Activated effector memory CD4-positive, alpha-beta T cell treated with anti-CD3 and anti-CD28 coated beads, Interleukin-2, amount 50 U/mL, for 16 hours (primary cell): ENCODE measurements at places on chromosomes 1 and 21.
A peak's percentile ranks its signal among the peaks of the same experiment; 100 is the strongest.

DNA sequence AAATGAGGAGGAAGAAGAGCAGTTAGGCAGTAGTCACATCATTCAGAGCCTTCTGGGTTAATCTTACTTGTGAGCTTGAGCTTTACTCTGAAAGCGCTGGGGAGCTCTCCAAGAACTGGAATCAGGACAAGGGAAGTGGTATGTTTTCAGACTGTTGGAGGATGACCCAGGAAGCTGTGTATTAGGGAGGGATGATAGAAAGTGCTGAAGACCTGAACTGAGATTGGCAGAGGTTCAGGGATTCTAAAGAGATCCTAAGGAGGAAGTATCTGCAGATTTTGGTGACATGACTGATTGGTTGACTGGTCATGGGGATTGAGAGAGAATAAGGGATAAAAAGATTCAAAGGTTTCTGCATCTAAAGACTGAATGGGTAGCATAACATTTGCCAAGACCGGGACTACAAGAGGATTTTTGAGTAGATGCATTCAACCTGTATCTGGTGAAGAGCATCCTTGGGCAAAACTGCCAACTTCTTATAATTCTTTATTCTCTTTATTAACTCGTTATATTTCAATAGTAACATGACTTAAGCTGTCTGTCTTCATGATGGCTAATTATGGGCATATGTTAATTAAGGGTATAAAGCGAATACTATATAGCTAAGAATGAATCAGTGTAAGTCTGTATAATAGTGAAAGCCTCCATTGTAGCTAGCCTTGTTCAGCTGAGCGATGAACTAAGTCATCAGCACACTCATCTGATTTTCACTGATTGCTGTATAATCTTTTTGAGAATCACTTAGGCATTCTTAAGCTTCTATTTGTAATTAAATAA is 41.8 kb downstream of the XCL1 start:
- DNase-seq: no peak

GRCh38 chr21:34510148-34511142 is 1.6 kb downstream of the KCNE1 start:
- DNase-seq: peak; percentile 76

DNA sequence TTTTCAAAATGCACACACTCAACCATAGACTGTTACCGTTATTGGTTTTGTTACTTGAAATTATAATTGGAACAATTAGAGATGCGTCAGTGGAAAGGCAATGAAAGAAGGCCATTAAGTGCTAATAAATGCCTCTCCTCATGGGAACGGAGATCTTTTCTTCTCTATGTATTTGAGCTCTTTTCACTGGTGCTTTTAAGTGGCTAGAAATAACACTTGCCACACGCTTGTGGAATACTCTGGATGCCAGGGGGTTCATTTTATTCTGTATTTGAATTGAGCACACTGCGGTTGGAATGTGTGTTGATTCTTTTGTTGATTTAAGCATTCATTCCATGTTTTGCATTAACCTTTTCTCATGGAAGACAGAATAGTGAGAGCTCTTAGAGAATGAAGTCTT is 68.4 kb downstream of the DNM3 start:
- DNase-seq: no peak

- DNase-seq: no peak
These were observed 12.3 kb downstream of the RORC start for GRCh38 chr1:151819227-151819835.

GRCh38 chr1:3609016-3609768 is 2.1 kb downstream of the MEGF6 start:
- no peak for DNase-seq
